Naive B cell (primary cell): ENCODE measurements at places on chromosomes 11 and 22. TPM values are rescaled to one million over a fixed set of nuclear protein-coding genes. Genes with fewer than 3 reads are reported as not detected.

Gene NCAM1
- polyA plus RNA-seq, result not detected

Gene RAC2
- 671 TPM for polyA plus RNA-seq

DNA sequence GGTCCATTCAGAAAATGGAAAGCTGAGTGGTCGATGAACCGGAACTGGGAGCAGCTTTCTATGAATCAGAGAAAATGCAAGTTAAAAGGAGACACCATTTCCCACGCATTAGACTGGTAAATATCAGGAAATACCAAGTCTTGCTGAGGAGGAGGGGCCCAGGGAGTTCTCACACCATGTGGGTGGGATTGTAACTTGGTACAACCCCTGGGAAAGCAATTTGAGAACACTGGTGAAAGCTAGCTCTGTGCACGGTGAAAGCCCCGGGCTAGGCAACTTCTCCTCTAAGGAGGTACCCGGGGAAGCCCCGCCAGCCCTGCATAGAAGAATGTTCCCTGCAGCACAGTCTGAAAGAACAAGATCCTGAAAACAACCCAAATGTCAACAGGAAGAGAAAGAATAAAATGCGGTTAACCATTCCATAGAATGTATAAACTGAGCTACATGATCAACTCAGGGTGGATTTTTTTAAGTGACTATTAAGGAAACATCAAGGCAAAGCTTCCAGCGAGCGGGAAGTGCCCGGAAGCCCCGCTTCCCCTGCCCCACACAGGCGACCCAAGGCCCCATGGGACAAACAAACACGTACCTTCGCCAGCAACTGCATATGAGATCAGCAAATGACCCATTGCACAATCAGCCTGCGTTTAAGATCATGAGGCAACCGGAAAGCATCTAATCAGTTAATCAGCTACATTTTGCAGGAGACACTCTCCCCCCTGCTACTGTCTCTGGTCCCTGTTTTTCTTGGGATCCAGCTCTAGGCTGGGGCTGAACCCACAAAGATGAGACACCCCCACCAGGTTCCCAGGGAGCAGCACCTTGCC is 11.3 kb downstream of the SHANK2 start:
- no peak overlapping the region for H3K27ac ChIP-seq
- no peak for DNase-seq
- H3K4me3 ChIP-seq, result peak overlapping the region; percentile 12
- H3K27me3 ChIP-seq, result peaks cover 41% of the 10 kb centered on the region

DNA sequence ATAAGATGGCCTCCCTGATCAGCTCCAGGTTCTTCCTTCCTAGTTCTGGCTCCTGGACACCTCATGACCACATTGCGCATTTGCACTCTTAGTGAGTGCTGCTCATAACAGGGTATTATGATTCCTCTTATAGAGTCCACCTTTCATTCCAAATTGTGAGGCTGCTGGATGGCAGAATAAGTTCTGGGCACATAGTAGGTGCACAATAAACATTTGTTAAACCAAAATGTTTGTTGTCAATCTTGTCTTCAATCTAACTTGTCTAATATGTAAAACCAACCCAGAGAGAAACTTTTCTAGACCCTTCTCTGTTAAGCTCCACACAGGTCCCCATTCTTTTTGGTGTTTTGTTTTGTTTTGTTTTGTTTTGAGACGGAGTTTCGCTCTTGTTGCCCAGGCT is 22.6 kb upstream of the ZBTB16 start:
- DNase-seq, result no peak
- H3K27ac ChIP-seq, result no peak overlapping the region
- H3K4me1 ChIP-seq, result peaks cover 7% of the 10 kb centered on the region

DNA sequence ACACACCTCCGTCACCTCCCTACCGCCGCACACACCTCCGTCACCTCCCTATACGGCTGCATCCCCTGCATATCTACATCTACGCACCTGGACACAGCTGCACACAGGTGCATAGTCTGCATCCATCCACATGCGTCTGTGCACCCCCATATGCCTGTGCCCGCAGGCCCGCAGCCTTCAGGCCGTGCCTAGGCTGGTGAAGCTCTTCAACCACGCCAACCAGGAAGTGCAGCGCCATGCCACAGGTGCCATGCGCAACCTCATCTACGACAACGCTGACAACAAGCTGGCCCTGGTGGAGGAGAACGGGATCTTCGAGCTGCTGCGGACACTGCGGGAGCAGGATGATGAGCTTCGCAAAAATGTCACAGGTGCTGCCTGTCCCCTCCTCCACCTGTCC is 4.8 kb downstream of the PKP3 start:
- peaks cover 14% of the 10 kb centered on the region for H3K27me3 ChIP-seq
- no peak for DNase-seq
- no peaks in the 10 kb centered on the region for H3K36me3 ChIP-seq
- peaks cover 12% of the 10 kb centered on the region for H3K4me1 ChIP-seq
- no peak overlapping the region for H3K27ac ChIP-seq
- H3K4me3 ChIP-seq, result no peak overlapping the region

DNA sequence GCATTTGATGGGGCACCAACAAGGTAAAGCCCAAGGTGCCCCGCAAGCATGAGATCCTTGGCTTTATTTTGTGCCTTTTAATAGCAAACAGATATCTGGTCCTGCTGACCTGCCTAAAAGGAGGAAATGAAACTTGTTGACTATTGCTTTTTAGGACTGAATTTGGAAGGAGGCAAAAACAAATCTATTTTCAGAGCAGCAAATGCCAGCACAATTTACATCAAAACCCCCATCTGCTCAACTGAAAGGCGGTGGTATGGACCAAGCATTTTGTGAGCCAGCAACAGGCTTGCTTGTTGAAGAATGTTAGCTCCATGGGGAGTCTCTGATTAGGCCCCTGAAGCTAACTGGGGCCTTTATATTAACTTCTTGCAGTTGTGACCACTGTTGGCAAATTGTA is 192.6 kb upstream of the E2F8 start:
- no peak for DNase-seq
- H3K4me1 ChIP-seq, result peaks cover 10% of the 10 kb centered on the region
- no peak overlapping the region for H3K4me3 ChIP-seq
- H3K36me3 ChIP-seq, result no peaks in the 10 kb centered on the region
- peaks cover 6% of the 10 kb centered on the region for H3K27me3 ChIP-seq

Gene OLFML1
- polyA plus RNA-seq, result 2.4 TPM

GRCh38 chr11:70509476-70509875 is 111.1 kb downstream of the CTTN start:
- H3K4me3 ChIP-seq, result no peak overlapping the region
- peaks cover 26% of the 10 kb centered on the region for H3K36me3 ChIP-seq
- DNase-seq, result no peak
- H3K27ac ChIP-seq, result no peak overlapping the region
- H3K27me3 ChIP-seq, result peaks cover 4% of the 10 kb centered on the region

Gene C11orf65
- polyA plus RNA-seq, result 0.48 TPM

GRCh38 chr11:70080763-70081162 is 2.6 kb downstream of the ANO1 start:
- peaks cover 4% of the 10 kb centered on the region for H3K4me1 ChIP-seq
- H3K4me3 ChIP-seq, result no peak overlapping the region
- no peak for DNase-seq
- peaks cover 44% of the 10 kb centered on the region for H3K27me3 ChIP-seq
- H3K27ac ChIP-seq, result no peak overlapping the region
- no peaks in the 10 kb centered on the region for H3K36me3 ChIP-seq

DNA sequence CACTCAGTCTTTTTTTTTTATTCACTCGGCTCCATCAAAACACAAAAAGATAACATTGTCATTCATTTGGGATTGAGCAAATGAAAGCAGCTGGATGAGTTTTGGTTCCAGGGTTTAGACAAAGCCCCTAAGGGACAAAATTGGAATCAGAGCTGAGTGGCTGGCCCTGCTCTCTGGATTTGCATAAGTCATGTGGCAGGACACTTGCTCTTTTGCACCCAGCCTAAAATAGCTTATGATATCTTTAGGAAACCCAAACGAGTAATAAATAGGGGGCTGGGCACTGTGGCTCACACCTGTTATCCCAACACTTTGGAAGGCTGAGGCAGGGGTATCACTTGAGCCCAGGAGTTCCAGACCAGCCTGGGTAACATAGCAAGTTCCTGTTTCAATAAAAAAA is 11.0 kb upstream of the TMEM121B start:
- no peaks in the 10 kb centered on the region for H3K27me3 ChIP-seq
- no peak for DNase-seq
- H3K4me1 ChIP-seq, result peaks cover 3% of the 10 kb centered on the region
- no peak overlapping the region for H3K4me3 ChIP-seq
- H3K27ac ChIP-seq, result no peak overlapping the region
